ENCODE measurements at places on chromosomes 5 and 9. TPM values are rescaled to one million over a fixed set of nuclear protein-coding genes. Genes with fewer than 3 reads are reported as not detected.
A peak's percentile ranks its signal among the peaks of the same experiment; 100 is the strongest.

- no peak for DNase-seq
These were observed 132.9 kb upstream of the ACO1 start for GRCh38 chr9:32251539-32251938.

DNA sequence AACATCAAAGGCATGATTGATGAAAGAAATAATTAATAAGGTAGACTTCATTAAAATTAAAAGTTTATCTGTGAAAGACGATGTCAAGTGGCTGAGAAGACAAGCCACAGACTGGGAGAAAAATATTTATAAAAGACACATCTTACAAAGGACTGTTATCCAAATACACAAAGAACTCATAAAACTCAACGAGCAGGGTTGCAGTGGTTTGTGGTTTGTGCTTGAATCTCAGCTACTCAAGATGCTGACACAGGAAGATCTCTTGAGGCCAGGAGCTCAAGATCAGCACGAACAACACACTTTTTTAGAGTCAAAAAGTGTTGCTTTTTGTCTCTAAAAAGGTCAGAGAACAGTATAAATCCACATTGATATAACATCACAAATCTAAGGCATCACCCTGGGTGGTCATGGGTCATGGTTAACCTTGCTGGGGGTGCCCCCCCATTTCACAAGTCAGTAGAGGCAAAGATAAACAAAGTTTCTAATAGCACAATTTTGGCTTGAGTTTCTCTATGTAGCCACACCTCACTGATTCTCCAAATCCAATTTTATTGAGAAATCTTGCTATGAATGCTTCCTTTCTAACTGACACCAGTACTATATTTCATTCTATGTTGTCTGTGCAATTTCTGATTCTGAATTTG, 342.9 kb upstream of the RPS23 start:
- no peak for DNase-seq

DNA sequence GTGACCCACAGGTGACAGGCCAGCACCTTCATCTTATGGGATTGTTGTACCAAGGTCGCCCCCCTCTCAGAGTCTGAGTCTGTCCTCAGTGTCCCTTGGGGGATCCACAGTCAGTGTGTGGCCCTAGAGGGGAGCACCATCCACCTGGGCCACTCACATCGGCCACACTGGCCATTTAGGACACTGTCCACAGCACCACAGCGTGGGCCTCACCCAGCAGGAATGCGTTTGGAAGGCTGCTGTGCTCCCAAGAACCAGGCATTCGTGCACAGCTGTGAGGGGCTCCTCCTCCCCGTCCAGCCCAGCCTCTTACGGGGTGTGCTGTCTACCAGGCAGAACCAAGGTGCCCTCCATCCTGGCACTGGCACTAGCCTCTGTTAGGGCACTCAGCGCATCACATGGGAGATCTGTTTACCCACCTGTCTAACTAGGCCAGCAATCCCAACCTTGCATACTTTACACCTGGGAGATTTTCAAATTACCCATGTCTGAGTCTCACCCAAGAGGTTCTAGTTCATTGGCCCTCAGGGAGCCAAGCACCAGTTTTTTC, 24.5 kb upstream of the UBE2QL1 start:
- DNase-seq = no peak

DNA sequence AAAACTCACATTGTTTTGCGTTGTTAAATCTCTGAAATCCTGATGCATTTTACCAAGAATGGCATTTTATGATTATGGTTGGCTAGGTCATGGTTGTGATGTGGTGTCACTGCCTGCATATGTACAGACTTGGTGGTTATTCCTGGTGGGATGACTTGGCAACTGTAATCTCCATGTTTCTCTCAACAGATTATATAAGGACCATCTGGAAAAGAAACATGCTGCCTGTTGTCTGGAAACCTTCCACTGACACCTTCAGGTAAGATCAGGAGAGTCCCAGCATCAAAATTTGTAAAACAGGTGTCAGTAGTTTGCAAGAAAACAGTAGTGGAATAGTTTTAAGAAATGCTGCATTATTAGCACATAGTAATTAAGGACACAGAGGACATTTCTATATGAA, 3.0 kb upstream of the ACER2 start:
- no peak for DNase-seq

DNA sequence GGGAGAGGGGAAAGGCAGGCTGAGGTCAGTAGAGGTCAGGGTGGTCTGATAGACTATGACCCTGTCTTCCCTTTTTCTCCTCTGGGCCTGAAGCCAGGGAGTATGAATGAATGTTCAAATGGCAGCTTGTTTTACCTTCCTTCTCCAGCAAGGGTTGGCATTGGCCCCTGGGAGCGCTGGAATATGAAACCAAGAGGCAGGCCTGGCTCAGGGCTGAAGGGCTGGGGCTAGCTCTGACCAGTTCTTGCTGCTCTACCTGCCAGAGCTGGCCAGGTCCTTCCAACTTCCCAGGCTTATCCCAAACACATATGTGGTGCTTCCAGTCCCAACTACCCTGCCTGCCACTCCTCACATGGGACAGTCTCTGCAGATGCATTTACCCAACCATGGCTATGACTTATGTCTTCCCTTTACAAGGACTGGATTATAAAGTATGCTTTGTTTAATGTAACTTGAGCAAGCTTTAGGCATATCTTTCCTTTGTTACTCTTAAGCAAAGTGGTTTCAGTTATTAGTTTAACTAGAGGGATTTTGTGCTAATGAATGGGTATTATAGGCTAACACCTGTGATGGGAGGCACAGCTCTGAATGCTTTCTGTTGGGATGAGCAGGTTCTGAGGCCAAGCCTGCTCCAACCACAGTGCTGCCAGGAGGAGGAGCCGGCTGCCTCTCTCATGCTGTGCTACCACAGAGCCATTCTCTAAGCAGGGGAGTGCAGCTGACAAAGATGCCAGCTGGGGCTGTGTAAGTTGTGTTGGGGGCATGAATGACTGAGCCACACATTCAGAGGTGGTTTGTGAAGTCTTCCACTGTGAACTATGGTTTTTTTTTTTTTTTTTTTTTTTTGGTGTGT, 6.1 kb downstream of the CCNI2 start:
- no peak for DNase-seq

DNA sequence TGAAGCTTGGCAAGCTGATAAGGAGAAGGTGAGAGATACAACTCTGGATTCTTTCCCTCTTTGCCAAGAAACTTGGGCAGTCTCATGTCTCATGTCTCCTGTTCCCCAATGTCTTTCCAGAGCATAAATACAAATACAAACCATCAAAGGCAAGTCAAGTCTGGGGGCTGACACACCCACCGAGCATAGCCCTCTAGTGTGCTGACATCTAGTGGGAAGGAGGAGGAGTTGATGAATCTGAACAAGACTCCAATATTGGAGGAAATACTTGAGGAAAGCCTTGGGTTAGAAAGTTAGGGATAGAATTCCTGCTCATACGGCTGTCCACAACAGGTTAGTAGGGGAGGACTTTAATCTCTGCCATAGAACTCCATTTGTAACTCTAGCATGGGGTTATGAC, 8.6 kb downstream of the MLANA start:
- DNase-seq = peak; percentile 39

DNA sequence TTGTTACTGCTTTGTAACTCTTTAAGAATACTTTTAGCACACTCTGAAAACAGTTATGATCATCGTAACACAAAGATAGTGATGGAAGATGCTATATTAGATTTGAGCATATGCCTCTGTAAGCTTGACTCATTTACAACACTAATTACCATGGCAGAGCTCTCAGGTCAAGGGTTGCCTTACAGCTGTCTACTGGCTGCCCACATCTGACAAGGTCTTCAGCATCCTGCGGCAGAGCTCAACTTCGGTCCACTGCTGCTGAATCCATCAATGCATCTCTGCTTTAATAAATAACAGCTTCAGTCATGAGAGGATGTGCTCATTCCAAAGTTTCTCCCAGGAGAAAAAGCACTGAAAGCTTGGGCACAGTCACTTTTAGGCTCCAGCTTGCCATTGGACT, 449.4 kb downstream of the RASEF start:
- no peak for DNase-seq

DNA sequence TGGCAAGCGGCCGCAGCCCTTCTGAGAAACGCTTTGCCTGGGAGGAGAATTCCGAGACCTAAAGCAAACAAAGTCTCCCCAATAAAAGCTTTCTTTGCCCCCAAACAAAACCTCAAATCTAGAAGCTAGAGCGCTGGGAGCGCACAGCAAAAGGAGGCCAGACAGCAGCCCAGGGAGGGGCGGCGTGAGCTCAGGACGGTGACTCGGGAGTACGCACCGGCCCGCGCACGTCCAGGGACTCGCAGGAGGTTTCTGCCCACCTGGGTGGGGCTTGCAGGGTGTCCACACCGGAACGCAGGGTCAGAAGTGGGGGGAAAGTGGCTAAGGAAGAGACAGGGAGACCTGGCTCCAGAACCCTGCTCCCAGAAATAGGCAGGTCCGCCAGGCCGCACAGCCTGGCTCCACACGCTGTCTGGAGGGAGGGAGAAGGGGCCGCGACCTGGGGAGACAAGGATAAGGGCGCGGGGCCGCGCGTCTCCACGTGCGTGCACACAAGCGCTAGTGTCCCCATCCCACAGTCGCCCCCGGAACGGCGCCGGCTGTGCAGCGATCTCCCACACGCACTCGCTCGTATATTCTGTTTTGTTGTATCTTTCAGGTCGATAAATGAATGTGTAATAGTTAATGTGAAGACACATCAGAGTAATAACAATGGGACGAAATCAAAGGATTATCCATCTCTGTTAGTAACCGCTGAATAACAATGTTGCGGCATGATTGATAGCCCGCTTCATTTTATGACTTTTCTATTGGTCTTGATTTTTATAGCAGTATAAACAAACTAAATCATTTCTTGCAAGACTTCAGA, 2.3 kb upstream of the OTP start:
- no peak for DNase-seq

DNA sequence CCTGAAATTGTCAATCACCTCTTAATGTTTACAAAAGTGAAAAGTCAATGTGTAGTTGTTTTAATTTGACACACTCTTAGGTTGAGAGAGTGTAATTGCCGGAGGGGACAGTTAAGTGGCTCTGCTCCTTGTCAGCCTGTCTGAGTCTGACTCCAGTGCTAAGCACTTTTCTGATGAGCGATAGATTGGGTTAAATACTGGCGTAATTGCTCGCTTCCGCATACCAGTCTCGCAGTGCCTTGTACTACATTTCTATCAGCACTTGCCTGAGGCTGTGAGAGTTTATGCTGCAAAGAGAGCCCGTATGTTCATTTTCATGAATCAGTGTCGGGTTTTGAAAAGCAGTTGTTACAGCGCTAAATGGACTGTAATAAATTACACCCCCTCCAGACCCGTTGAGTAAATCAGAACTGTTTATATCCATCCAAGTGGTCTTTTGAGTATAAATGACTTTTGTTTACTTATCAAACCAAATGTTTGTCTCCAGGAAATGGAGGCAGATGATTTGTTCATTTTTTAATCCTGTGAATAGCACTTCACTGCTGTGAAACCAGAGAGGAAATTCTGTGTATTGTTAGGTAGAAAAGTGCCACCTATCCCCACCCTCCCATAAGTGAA, 41.0 kb upstream of the DMRT3 start:
- no peak for DNase-seq

GRCh38 chr9:88781628-88782391, 209.5 kb upstream of the S1PR3 start:
- DNase-seq = peak; percentile 90

- no peak for DNase-seq
These were observed 13.9 kb downstream of the ALDOB start for GRCh38 chr9:101421653-101422065.

GRCh38 chr5:81751836-81752643, 1.1 kb upstream of the SSBP2 start:
- DNase-seq = no peak

DNA sequence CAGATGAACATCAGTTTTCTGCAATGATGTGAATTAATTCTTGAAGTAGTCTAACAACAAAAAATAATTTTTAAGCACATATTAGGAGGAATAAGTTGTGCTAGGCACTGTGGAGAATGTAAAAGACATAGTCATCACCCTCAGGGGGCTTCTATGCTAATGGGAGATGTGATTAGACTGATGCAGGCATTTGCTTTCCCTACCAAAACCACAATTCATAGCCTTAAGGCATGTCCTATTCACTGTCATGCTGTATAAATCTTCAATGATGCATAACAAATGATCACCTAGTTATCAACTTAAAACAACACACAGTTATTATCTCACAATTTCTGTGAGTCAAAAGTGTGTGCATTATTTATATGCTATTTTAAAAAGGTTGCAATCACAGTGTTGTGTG, 422.6 kb downstream of the MAN2A1 start:
- no peak for DNase-seq

- no peak for DNase-seq
These were observed 1.4 kb upstream of the IPPK start for GRCh38 chr9:92671323-92671722.

- DNase-seq = peak; percentile 98
These were observed 12.5 kb upstream of the CTSL start for GRCh38 chr9:87713278-87713987.

- peak; percentile 64 for DNase-seq
These were observed 248.9 kb downstream of the ADAMTSL1 start for GRCh38 chr9:18722882-18723281.

- no peak for DNase-seq
These were observed 6.2 kb upstream of the ERGIC1 start for GRCh38 chr5:172827841-172828240.

GRCh38 chr9:4572184-4572826, 82.0 kb downstream of the SLC1A1 start:
- DNase-seq = no peak

DNA sequence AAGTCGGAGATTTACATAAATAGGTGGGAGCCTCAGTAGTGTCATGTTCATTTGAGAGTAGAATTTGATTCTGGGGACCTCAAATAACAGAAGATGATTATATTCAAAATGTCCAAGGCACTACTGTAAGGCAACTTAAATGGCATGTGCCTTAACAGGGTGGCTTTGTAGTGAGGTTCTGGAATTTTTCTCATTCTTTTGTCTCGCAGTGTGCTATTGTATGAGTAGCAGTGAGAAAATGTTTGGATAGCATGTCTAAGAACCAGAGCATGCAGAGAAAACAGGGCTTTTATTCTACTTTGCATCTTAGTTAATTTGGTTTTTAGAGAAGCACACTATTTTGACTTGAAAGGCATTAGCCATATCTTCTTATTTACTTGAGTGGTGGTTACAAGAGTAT, 25.0 kb downstream of the MAST4 start:
- no peak for DNase-seq

The KLHL3 gene
- total RNA-seq = 4.6 TPM

The GMCL2 gene
- total RNA-seq = not detected

The PAPPA gene
- 3.8 TPM for total RNA-seq

The GARNL3 gene
- 13.7 TPM for total RNA-seq

The PTGS1 gene
- 91.4 TPM for total RNA-seq

The STPG3 gene
- total RNA-seq = not detected

The FBP1 gene
- 1.8 TPM for total RNA-seq

The CBY3 gene
- total RNA-seq = not detected

The IFNB1 gene
- not detected for total RNA-seq

The FOXD4L5 gene
- not detected for total RNA-seq

The PTGDS gene
- 10.4 TPM for total RNA-seq

All from esophagus muscularis mucosa (tissue), 4 donors.